ENCODE measurements at places on chromosomes 7 and 10. TPM values are rescaled to one million over a fixed set of nuclear protein-coding genes. Genes with fewer than 3 reads are reported as not detected.

- H3K27ac ChIP-seq, result no peak overlapping the region
- no peaks in the 10 kb centered on the region for H3K27me3 ChIP-seq
- H3K4me1 ChIP-seq, result no peaks in the 10 kb centered on the region
- no peak overlapping the region for H3K4me3 ChIP-seq
These were observed 986.9 kb downstream of the TYW1 start for GRCh38 chr7:67983486-67983885.

- H3K4me1 ChIP-seq, result no peaks in the 10 kb centered on the region
- no peak overlapping the region for H3K27ac ChIP-seq
- no peak overlapping the region for H3K4me3 ChIP-seq
- H3K36me3 ChIP-seq, result no peaks in the 10 kb centered on the region
- H3K27me3 ChIP-seq, result no peaks in the 10 kb centered on the region
These were observed 282.4 kb downstream of the AHR start for GRCh38 chr7:17580856-17581255.

GRCh38 chr7:155448632-155449007 is 9.3 kb upstream of the EN2 start:
- H3K27ac ChIP-seq, result no peak overlapping the region
- H3K36me3 ChIP-seq, result no peaks in the 10 kb centered on the region
- peaks cover 4% of the 10 kb centered on the region for H3K4me1 ChIP-seq
- DNase-seq, result no peak
- peaks cover 54% of the 10 kb centered on the region for H3K27me3 ChIP-seq

DNA sequence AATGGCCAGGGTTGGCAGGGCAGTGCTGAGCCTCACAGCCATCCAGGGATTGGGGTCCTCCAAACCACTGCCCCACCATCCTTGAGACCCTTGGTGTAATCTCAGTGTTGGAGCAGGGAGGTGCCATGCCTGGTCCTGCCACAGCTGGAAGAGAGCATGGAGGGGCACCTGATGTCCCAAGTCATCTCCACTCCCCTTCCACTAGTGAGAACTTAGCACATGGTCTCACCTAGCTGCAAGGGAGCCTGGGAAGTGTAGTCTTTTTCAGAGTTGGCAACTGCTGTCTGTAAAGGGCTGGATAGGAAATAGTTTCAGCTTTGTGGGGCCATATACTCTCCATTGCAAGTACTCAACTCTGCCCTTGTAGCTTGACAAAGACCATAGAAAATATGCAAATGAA is 238.7 kb downstream of the RPS24 start:
- no peaks in the 10 kb centered on the region for H3K36me3 ChIP-seq
- no peak overlapping the region for H3K4me3 ChIP-seq
- H3K4me1 ChIP-seq, result no peaks in the 10 kb centered on the region
- no peak overlapping the region for H3K27ac ChIP-seq
- DNase-seq, result no peak
- no peaks in the 10 kb centered on the region for H3K27me3 ChIP-seq

DNA sequence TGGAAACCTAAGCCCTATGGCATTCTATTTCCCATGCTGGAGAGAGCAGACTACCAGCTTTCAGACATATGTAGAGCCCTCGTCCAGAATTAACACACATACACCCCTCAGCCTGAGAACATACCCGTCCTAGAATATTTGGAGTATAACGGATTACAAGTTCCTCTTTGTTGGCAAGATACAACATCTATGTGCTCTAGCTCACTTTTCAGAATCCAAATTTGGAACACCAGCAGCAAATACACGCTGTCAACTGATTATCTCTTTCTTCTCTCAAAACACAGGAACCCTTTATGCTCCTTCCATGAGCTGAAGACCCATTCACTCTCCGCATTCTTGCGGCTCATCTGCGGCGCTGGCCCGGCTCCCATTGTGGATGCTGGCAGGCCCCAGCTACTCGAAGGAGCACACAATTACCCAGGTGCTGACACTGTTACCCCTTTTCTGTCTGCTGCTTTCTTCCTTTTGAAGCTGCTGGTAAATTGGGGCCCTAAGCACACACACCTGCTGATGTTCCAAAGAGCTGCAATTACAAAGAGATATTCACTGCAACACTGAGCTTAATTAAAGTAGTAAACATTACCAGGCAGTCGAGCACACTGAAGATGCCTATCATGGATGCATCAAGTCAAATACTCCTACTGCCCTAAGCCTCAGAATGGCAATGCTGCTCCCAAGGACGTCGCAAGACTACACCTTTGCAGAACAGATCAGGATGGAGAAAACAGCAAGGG is 70.0 kb downstream of the VOPP1 start:
- H3K27me3 ChIP-seq, result no peaks in the 10 kb centered on the region
- no peaks in the 10 kb centered on the region for H3K36me3 ChIP-seq
- H3K4me1 ChIP-seq, result no peaks in the 10 kb centered on the region
- DNase-seq, result no peak

- H3K27ac ChIP-seq, result no peak overlapping the region
- no peak for DNase-seq
- H3K4me3 ChIP-seq, result no peak overlapping the region
- H3K4me1 ChIP-seq, result no peaks in the 10 kb centered on the region
- H3K27me3 ChIP-seq, result no peaks in the 10 kb centered on the region
These were observed 57.4 kb upstream of the TRIM8 start for GRCh38 chr10:102586858-102587257.

GRCh38 chr7:118372530-118372929 is 148.0 kb downstream of the ANKRD7 start:
- no peaks in the 10 kb centered on the region for H3K27me3 ChIP-seq
- H3K27ac ChIP-seq, result no peak overlapping the region
- H3K4me1 ChIP-seq, result no peaks in the 10 kb centered on the region
- H3K36me3 ChIP-seq, result no peaks in the 10 kb centered on the region
- no peak for DNase-seq

DNA sequence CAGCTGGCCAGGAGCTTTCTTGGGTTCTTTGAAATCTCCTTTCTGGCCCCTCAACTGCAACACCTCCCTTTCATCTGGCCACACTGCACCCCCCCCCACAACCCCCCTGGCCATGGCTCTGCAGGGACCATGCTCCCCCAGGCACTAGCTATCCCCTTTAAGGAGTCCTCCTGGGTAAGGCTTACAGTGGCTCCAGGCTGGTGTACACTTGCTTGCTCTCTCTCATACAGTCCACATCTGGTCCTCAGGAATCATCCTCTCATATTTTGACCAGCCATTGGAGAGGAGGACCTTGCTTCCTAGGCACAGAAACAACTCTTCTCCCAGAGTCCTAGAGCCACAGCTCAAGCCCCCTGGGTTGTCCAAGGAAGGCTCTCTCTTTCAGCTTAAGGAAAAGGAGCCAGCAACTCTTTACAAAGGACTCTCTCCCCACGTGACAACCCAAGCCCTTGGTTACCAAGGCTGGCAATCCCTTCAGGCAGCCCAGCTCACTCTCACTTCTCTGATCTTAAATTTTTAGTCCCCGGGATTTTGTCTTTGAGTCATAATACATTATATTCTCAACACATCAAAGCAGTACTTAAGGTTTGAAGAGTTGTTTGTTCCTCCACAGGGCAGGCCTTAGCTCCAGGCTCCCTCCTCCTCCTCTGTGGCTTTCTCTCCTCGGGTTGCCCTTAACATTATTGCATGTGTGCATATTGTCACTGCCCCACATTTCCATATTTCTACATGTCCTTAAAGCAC is 9.9 kb downstream of the GARIN1A start:
- no peak overlapping the region for H3K27ac ChIP-seq
- no peak for DNase-seq
- H3K36me3 ChIP-seq, result no peaks in the 10 kb centered on the region
- no peaks in the 10 kb centered on the region for H3K4me1 ChIP-seq
- no peaks in the 10 kb centered on the region for H3K27me3 ChIP-seq
- no peak overlapping the region for H3K4me3 ChIP-seq

DNA sequence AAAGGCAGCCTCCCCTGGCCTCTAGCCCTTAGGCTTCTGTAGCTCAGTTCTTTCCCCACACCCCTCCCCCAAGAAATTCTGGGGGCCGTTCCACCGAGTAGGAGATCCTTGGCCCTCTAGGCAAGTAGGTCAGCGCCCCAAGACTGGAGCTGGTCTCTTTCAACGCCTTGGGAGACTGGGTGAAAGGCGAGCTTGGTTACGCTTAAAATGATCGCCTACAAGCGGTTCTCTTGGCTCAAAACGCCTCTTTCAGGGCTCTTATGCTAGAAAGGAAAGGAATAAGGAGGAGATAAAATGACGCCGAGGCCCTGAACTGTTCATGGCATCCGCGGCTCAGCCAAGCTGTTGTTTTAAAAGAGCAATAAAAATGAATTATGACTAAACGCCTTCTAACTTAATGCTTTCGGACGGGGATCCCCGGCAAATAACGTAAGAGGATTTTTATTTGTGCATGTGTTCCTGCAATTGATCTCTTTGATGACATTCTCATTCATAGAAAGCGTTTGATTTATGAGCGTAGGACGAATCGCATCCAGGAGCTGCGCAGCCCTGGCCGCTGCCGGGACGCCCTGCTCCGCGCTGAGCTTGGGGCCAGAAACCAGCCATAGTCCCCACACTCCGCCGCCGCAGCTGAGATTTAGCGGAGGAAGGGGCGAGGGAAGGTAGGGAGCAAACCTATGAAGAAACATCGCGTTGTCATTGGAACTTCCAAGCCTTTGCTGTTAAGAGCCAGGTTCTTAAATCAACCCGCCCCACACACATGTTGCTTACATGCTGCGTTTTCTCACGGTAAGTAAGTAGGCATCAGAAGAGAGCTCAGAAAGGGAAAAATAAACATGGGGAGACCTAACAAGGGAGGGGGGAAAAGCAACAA is 3.0 kb upstream of the HOXA1 start:
- H3K36me3 ChIP-seq, result no peaks in the 10 kb centered on the region
- peak overlapping the region; percentile 74 for H3K27ac ChIP-seq
- H3K27me3 ChIP-seq, result peaks cover 48% of the 10 kb centered on the region
- DNase-seq, result no peak
- no peak overlapping the region for H3K4me3 ChIP-seq
- peaks cover 18% of the 10 kb centered on the region for H3K4me1 ChIP-seq

GRCh38 chr7:80047032-80047431 is 87.6 kb upstream of the GNAI1 start:
- no peaks in the 10 kb centered on the region for H3K27me3 ChIP-seq
- H3K36me3 ChIP-seq, result no peaks in the 10 kb centered on the region
- no peak overlapping the region for H3K27ac ChIP-seq
- peaks cover 3% of the 10 kb centered on the region for H3K4me1 ChIP-seq
- DNase-seq, result no peak
- H3K4me3 ChIP-seq, result no peak overlapping the region

DNA sequence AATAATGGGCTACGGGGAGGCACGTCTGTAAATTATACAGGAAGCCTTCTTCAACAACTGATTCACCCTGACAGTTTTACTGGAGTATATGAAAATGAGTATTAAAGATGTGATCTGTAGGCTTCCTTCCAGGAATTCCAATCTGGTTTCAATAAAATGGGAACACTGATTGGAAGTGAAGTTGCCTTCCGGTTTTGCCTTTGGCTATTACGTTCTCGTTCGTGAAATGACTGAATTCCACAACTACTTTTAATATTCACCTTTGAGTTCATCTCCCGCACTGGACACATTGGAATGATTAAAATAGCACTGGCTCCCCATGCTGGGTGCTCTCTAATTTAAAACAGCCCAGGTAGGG is 350.1 kb upstream of the MKI67 start:
- no peaks in the 10 kb centered on the region for H3K4me1 ChIP-seq
- H3K4me3 ChIP-seq, result no peak overlapping the region
- H3K27me3 ChIP-seq, result no peaks in the 10 kb centered on the region
- H3K27ac ChIP-seq, result no peak overlapping the region
- no peak for DNase-seq

Gene ANKRD26
- 15.2 TPM for total RNA-seq

Gene PLAU
- 8.6 TPM for total RNA-seq
